ENCODE measurements at places on chromosomes 5 and 9.
A peak's percentile ranks its signal among the peaks of the same experiment; 100 is the strongest.

- DNase-seq = no peak
These were observed 12.8 kb downstream of the GHR start for GRCh38 chr5:42436051-42436450.

DNA sequence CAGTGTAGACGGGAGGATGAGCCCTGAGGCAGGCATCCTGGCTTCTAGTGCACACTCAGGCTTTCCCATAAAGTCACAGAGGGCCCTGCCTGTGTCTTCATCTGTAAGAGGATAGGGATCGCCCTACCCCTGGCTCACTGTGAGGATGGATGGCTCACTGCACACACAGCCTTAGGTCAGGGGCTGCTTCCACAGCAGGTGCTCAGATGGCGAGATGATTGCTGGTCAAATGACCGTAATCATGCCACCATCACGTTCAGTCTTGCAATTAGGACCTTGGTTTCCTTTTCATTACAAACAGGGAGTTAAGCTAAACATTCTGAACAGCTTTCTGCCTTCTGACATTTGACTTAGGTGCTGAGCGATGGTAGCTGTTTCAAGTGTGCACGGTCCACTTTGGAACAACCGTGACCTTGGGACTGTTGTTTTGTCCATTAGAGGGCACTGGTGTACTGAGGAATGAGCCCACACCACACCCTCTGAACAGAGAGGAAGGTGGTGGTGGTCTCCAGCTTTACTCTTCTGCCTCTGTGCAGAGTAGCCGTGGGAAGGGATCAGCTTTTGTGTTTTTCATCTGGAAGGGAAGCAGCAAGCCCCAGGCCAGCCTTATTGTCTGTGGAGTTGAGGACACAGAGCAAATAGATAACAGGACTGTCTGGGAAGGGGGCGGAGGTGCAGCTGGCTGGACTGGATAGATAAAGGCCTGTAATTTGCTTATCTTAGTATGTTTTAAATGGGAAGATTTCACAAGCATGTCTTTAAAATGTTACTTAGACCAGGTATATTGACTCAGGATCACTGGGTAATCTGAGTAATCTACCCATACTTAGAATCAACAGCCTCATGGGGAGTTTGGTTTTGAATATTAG lies 183.1 kb downstream of the TRIO start:
- DNase-seq = no peak

- no peak for DNase-seq
These were observed 611.8 kb downstream of the BNC2 start for GRCh38 chr9:16258708-16259107.

GRCh38 chr5:151063142-151063989 lies 17.5 kb downstream of the TNIP1 start:
- DNase-seq = no peak

DNA sequence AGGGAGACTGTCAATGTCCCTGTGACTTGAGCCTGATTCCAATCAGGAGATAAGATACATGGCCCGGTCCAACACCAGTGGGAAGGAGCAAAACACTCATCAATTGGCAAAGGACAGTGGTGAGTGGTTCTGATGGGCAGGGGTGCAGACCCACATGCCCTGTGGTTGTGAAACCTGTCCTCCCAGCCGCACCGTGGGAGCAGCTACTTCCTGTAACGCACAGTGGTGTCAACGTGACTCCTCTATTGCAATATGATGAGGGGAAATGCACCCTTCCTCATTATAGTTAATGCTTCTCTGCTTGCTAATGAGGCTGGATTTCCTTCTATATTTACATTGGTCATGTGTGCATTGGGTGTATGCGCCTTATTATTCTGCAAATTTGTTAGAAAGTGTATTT lies 223.0 kb downstream of the IRX1 start:
- no peak for DNase-seq

DNA sequence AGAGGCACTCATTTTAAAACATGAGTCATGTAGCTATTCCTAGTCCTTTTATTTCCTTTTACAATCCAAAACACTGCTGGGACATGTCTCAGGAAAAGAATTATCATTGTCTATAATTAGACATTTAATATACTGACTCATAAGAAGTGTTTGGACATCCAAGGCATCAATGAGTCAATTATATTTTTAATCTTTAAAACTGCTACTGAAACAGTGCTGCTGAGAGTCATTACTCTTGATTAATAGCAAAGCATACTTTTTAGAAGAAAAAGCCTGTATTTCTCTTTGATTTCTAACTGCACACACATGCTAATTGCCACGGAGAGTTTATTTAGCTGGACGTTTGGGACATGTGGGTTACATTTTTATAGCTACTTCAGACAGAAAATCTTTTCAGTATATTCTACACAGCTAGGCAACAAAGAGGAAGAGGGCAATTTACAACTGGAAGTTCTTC lies 1249.0 kb upstream of the CDH18 start:
- DNase-seq = peak; percentile 47

DNA sequence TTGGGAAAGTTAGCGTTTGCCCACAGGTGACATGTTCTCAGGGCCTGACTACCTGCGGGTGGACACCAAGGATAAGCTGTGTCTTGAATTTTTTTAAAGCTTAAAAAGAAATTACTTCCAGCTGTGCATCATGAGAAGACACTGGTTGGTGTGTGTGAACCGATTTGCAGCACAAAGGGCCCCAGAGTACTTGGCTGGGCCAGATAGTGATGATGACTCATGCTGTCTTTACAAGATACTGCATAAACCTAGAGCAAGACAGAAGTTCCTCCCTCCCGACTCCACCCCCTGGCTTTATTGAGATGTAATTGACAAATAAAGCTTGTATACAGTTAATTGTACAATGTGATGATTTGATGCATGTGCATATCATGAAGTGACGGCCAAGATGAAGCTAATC lies 212.8 kb downstream of the NXNL2 start:
- no peak for DNase-seq

DNA sequence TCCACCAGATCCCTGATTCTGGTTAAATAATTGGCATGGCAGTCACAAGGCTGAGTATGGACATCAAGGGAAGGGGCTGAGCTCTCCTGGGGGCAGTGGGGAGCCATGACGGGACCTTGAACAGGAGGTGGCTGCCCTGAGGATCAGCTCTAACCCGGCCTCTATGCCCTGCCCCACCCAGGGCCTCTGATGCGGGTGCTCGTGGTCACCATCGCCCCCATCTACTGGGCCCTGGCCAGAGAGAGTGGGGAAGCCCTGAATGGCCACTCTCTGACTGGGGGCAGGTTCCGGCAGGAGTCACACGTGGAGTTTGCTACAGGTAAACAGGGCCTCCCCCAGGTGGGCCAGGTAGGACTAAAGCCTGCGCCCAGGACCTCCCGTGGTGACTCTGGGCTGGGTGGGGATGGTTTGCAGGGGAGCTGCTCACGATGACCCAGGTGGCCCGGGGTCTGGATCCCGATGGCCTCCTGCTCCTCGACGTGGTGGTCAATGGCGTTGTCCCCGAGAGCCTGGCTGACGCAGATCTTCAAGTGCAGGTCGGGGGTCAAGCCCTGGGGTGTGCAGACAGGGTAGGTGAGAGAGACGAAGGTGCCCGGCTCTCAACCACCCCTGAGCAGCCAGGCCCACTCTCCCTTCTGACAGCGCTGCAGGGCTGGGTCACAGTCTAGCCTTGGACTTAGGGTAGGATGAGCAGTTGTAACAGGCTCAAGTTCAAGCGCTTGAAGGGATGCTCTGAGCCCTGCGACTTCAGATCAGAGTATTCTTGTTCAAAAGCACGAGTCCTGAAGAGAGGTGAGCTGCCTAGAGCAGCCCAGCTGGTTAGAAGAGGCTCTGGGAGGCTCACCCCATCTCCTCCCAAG lies 19.9 kb upstream of the ASS1 start:
- DNase-seq = no peak

DNA sequence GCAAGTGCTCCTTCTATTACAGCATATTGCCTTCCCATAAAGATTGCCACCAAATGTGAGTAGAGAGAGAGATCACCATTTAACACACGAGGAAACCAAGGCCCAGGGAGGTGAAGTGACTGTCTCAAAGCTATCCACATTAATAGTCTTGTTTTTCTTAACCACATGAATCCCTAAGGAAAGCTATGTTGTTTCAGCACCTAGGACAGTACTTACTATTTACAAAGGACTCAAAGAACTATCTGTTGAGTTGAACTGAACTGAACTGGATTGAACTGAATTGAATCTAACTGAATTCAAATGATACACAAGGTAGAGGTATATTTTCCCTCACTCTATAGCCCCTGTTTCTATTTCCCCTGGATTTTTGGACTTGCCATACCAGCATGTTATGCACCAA lies 430.4 kb downstream of the CAAP1 start:
- no peak for DNase-seq

- no peak for DNase-seq
These were observed 245.1 kb downstream of the DOCK8 start for GRCh38 chr9:459491-460444.

- DNase-seq = no peak
These were observed 50.7 kb downstream of the NACC2 start for GRCh38 chr9:136044207-136044970.
